Heart left ventricle (tissue), 16 donors: ENCODE measurements at places on chromosomes 7 and 10.

DNA sequence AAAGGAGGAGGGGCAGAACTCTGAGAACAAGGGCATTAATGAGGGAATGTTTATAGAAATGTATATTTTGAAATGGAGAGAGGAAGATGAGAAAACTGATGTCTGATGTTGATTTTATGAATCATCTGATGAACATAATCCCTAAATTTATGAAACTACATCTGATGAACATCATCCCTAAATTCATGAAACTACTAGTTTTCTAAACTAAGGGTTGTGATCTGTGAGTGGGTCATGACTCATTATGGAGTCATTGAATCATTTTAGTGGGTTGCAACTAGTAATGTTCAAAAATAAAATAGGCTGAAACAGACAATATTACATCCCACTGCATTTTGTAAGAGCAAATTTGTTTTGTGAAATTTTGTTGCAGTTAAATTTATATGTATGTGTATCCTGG, 442.6 kb upstream of the TEX47 start:
- H3K27ac ChIP-seq, result no peak overlapping the region
- no peak overlapping the region for H3K4me3 ChIP-seq
- H3K4me1 ChIP-seq, result no peaks in the 10 kb centered on the region
- H3K27me3 ChIP-seq, result no peaks in the 10 kb centered on the region
- no peaks in the 10 kb centered on the region for H3K36me3 ChIP-seq

GRCh38 chr7:137269240-137269639, 74.3 kb downstream of the PTN start:
- no peaks in the 10 kb centered on the region for H3K4me1 ChIP-seq
- no peaks in the 10 kb centered on the region for H3K36me3 ChIP-seq
- DNase-seq, result no peak
- H3K27ac ChIP-seq, result no peak overlapping the region
- no peaks in the 10 kb centered on the region for H3K27me3 ChIP-seq

DNA sequence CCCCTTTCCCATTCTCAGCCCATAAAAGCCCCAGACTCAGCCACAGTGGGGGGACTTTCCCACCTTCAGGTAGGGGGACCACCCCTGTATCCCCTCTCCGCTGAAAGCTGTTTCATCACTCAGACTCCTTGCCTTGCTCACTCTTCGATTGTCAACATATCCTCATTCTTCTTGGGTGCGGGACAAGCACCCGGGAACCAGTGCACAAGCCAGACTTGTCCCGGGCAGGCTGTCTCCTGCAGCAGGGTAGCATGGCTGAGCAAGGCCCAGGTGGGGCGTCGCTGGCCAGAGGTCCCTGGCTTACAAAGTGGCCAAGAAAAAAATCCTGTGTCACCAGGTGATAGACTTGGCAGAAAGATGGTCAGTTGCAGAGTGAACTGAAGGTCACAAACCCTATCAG, 64.7 kb downstream of the NOD1 start:
- H3K4me1 ChIP-seq, result no peaks in the 10 kb centered on the region
- H3K27ac ChIP-seq, result no peak overlapping the region
- H3K36me3 ChIP-seq, result no peaks in the 10 kb centered on the region

DNA sequence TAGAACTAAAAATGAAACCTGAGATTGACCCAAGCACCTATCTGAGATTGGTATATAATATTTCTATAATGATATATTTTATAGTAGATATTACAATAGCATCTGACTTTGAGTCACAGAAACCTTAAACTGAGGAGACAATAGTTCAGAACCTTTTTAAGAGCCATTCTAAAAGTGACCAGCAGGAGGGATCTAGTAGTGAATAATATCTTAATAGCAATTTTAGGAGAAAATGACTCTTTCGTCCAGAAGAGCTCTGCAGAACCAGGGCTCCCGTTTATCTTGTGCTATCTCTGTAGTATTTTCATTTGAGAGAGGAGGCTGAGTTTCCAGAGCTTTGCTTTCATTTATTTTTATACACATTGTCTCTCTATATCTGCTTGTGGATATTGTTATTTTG, 68.1 kb downstream of the PODXL start:
- H3K36me3 ChIP-seq, result peaks cover 17% of the 10 kb centered on the region
- H3K27me3 ChIP-seq, result no peaks in the 10 kb centered on the region
- no peak for DNase-seq

- no peak overlapping the region for H3K27ac ChIP-seq
- H3K4me1 ChIP-seq, result no peaks in the 10 kb centered on the region
- no peaks in the 10 kb centered on the region for H3K36me3 ChIP-seq
- no peaks in the 10 kb centered on the region for H3K27me3 ChIP-seq
- H3K4me3 ChIP-seq, result no peak overlapping the region
- DNase-seq, result no peak
Observed at GRCh38 chr7:39880556-39880955, 69.5 kb upstream of the CDK13 start.
